Endothelial cell (in vitro differentiated cells): ENCODE measurements at places on chromosomes 11 and 22. TPM values are rescaled to one million over a fixed set of nuclear protein-coding genes. Genes with fewer than 3 reads are reported as not detected.

SORL1 gene
- total RNA-seq: 4.6 TPM

TRPM5 gene
- total RNA-seq: 0.38 TPM

OR5B21 gene
- total RNA-seq: not detected

GP1BB gene
- not detected for total RNA-seq

XKR3 gene
- total RNA-seq: not detected

OR52E8 gene
- total RNA-seq: not detected

DDI1 gene
- not detected for total RNA-seq

NCF4 gene
- total RNA-seq: not detected

RAB36 gene
- 2.2 TPM for total RNA-seq

ANKK1 gene
- 0.18 TPM for total RNA-seq

DCDC1 gene
- total RNA-seq: 0.44 TPM

SUSD2 gene
- total RNA-seq: 0.38 TPM

GGTLC3 gene
- 0.56 TPM for total RNA-seq

TRIM68 gene
- 15.2 TPM for total RNA-seq

CARNS1 gene
- total RNA-seq: not detected

SMC1B gene
- not detected for total RNA-seq

OR10D3 gene
- total RNA-seq: 0.67 TPM

GSTT2B gene
- total RNA-seq: 6.0 TPM

DENND5A gene
- total RNA-seq: 59.5 TPM

APOBEC3G gene
- 9.0 TPM for total RNA-seq

PHETA2 gene
- total RNA-seq: 3.5 TPM

MYRF gene
- 1.5 TPM for total RNA-seq

MRPL11 gene
- 73.0 TPM for total RNA-seq

TRPT1 gene
- 23.2 TPM for total RNA-seq

MEI1 gene
- total RNA-seq: 0.38 TPM

TTC28 gene
- 70.8 TPM for total RNA-seq

APOA1 gene
- total RNA-seq: 1.2 TPM

CCDC87 gene
- 0.54 TPM for total RNA-seq

TESMIN gene
- 3.4 TPM for total RNA-seq

DNAJB7 gene
- total RNA-seq: not detected

PGM2L1 gene
- total RNA-seq: 51.3 TPM

PRG3 gene
- not detected for total RNA-seq

PNPLA3 gene
- 18.3 TPM for total RNA-seq

NCAM1 gene
- 21.9 TPM for total RNA-seq

KCNC1 gene
- not detected for total RNA-seq

CYP2R1 gene
- 22.4 TPM for total RNA-seq

RIMBP3C gene
- 0.18 TPM for total RNA-seq

HEPHL1 gene
- not detected for total RNA-seq

ART5 gene
- total RNA-seq: 9.7 TPM

CECR2 gene
- total RNA-seq: 65.3 TPM

NFAM1 gene
- 1.6 TPM for total RNA-seq

MGAT3 gene
- 0.87 TPM for total RNA-seq

BTBD18 gene
- total RNA-seq: not detected

INCENP gene
- 26.0 TPM for total RNA-seq

SGSM1 gene
- total RNA-seq: 2.4 TPM

NXF1 gene
- 50.8 TPM for total RNA-seq

AGBL2 gene
- 1.7 TPM for total RNA-seq

OR4A16 gene
- total RNA-seq: not detected

MUC5AC gene
- total RNA-seq: not detected

NNMT gene
- total RNA-seq: not detected

OR4C46 gene
- not detected for total RNA-seq
